Brain (organoid and tissue), 16 donors: ENCODE measurements at places on chromosomes 16 and 17. TPM values are rescaled to one million over a fixed set of nuclear protein-coding genes. Genes with fewer than 3 reads are reported as not detected.

Gene PRDM7
- polyA plus RNA-seq, result not detected

Gene TAT
- 0.07 TPM for polyA plus RNA-seq

Gene HAPSTR1
- polyA plus RNA-seq, result 11.7 TPM

Gene TOX3
- polyA plus RNA-seq, result 38.1 TPM

Gene SEPTIN12
- not detected for polyA plus RNA-seq

Gene SLC52A1
- polyA plus RNA-seq, result not detected

Gene KRTAP16-1
- polyA plus RNA-seq, result not detected

Gene KRT39
- not detected for polyA plus RNA-seq

Gene PMFBP1
- polyA plus RNA-seq, result 0.41 TPM

Gene TTYH2
- polyA plus RNA-seq, result 91.1 TPM

Gene TAC4
- polyA plus RNA-seq, result not detected

Gene VAT1L
- polyA plus RNA-seq, result 12.8 TPM

Gene HP
- polyA plus RNA-seq, result 9.2 TPM

Gene GPR139
- 0.41 TPM for polyA plus RNA-seq

Gene TMIGD1
- polyA plus RNA-seq, result not detected

Gene TEX19
- not detected for polyA plus RNA-seq

Gene NXN
- 127 TPM for polyA plus RNA-seq

Gene NAA38
- polyA plus RNA-seq, result 262 TPM

Gene GRAP
- polyA plus RNA-seq, result 2.7 TPM

Gene ASGR2
- 0.37 TPM for polyA plus RNA-seq

Gene BAIAP2
- polyA plus RNA-seq, result 87.8 TPM

Gene TBC1D3K
- not detected for polyA plus RNA-seq
